ENCODE measurements at places on chromosomes 4 and X. TPM values are rescaled to one million over a fixed set of nuclear protein-coding genes. Genes with fewer than 3 reads are reported as not detected.

The WAS gene
- total RNA-seq = under 0.01 TPM

The CT47A1 gene
- not detected for total RNA-seq

The CXCL10 gene
- total RNA-seq = 0.20 TPM

The TMEM150C gene
- 3.3 TPM for total RNA-seq

The GTPBP6 gene
- total RNA-seq = 32.1 TPM

The NLGN4X gene
- 0.40 TPM for total RNA-seq

The TCEAL2 gene
- not detected for total RNA-seq

The FAM9A gene
- total RNA-seq = not detected

The H2BW2 gene
- not detected for total RNA-seq

The POU4F2 gene
- not detected for total RNA-seq

The YY2 gene
- total RNA-seq = 0.65 TPM

The PDZD4 gene
- 0.60 TPM for total RNA-seq

The YIPF6 gene
- 11.3 TPM for total RNA-seq

The CNKSR2 gene
- not detected for total RNA-seq

The FAT4 gene
- 40.3 TPM for total RNA-seq

The ZCCHC18 gene
- 1.4 TPM for total RNA-seq

The MAGEB1 gene
- total RNA-seq = not detected

The SMARCA1 gene
- total RNA-seq = 18.3 TPM

The CYP2U1 gene
- total RNA-seq = 3.8 TPM

The BGN gene
- total RNA-seq = 15.3 TPM

The FABP2 gene
- not detected for total RNA-seq

The PCDH11X gene
- not detected for total RNA-seq

The BRS3 gene
- total RNA-seq = not detected

The GUCY1B1 gene
- total RNA-seq = 1.4 TPM

The APBB2 gene
- total RNA-seq = 24.4 TPM

The CTAG1B gene
- total RNA-seq = not detected

The FRMPD3 gene
- not detected for total RNA-seq

The ADH6 gene
- not detected for total RNA-seq

The TCEANC gene
- total RNA-seq = 3.2 TPM

The ART3 gene
- not detected for total RNA-seq

The RRH gene
- not detected for total RNA-seq

The PGRMC1 gene
- total RNA-seq = 81.7 TPM

The CD99L2 gene
- 36.9 TPM for total RNA-seq

The CXCL6 gene
- total RNA-seq = 0.22 TPM

The CT45A5 gene
- total RNA-seq = not detected

The MAP3K15 gene
- total RNA-seq = under 0.01 TPM

The CXCL11 gene
- 0.44 TPM for total RNA-seq

The GNRHR gene
- total RNA-seq = not detected

The SSX2B gene
- total RNA-seq = not detected

The ARX gene
- not detected for total RNA-seq

The TENM3 gene
- total RNA-seq = 21.4 TPM

The CABS1 gene
- not detected for total RNA-seq

The SH2D1A gene
- not detected for total RNA-seq

The SLC25A53 gene
- 7.0 TPM for total RNA-seq

The KANTR gene
- total RNA-seq = 3.7 TPM

The NXF2B gene
- not detected for total RNA-seq

The ASB9 gene
- 2.6 TPM for total RNA-seq

The STATH gene
- not detected for total RNA-seq

The SHROOM4 gene
- 22.9 TPM for total RNA-seq

The SYTL5 gene
- total RNA-seq = under 0.01 TPM

The NUP62CL gene
- total RNA-seq = not detected

The MMAA gene
- total RNA-seq = 1.8 TPM

The TIGD2 gene
- total RNA-seq = 3.1 TPM

The ADH1A gene
- total RNA-seq = not detected

The TLR10 gene
- not detected for total RNA-seq

The LEF1 gene
- not detected for total RNA-seq

The CDKL5 gene
- 5.6 TPM for total RNA-seq

The TTC29 gene
- under 0.01 TPM for total RNA-seq

The FGA gene
- total RNA-seq = not detected
